NCI-H226 (cell line): ENCODE measurements at places on chromosomes 3 and 15.
A peak's percentile ranks its signal among the peaks of the same experiment; 100 is the strongest.

DNA sequence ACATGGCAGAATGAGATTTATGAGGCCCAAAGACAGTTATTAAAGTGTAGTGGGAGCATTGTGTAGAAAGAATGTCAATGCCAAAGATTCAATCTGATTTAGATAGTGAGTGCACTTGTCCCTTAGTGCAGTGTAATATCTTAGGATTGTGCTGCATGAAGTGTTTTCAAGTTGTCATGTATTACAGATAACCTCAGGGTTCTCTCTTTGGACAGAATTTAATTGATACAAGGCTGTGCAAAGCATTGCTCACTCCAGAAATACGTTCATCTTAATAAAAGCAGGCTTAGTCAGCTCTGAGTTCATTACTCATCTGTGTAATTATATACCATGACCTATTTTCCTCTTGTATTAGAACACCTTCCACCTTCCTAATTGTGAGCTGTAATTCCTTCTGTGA, 16.0 kb upstream of the GPR171 start:
- peak; percentile 80 for DNase-seq

DNA sequence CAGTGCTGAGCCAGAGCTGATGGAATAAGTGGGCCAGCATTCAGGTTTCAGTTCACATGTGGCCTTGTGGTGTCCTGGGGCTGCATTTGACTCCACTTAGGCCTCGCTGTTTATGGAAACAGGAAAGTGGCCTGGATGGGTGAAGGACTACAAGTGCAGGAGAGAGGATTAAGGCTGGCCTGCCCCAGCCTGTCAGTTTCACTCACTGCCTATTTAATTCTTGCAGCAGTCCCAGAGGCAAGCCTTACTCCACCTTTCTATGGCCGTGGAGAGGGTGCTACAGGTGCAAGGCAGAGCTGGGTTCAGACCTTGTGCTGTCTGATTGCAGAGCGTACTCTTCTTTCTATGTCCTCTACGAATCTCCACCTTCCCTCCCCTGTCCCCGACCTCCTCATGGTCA, 37.7 kb downstream of the ABHD17C start:
- no peak for DNase-seq

GRCh38 chr3:5231487-5231886, 44.0 kb downstream of the EDEM1 start:
- DNase-seq = no peak

DNA sequence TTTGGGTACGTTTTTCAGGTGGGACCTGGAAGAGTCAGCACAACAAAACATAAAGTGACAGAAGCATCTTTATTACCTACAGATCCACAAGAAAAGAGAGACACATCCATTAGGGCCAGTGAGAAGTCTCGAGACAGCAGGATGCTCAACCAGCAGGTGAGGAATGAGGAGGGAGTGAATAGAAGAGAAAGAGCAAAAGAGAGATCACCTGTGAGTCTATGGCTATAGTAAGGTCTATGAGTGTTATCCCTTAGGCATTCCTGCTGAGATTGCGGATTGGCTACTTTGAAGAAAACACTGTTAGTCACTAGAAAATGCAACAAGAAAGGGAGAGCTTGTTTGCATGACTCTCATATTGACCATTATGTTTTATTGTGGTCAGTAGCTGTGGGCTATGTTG, 1556.2 kb upstream of the GBE1 start:
- DNase-seq = no peak

- no peak for DNase-seq
Observed at GRCh38 chr3:183307749-183308148, 54.7 kb downstream of the B3GNT5 start.

DNA sequence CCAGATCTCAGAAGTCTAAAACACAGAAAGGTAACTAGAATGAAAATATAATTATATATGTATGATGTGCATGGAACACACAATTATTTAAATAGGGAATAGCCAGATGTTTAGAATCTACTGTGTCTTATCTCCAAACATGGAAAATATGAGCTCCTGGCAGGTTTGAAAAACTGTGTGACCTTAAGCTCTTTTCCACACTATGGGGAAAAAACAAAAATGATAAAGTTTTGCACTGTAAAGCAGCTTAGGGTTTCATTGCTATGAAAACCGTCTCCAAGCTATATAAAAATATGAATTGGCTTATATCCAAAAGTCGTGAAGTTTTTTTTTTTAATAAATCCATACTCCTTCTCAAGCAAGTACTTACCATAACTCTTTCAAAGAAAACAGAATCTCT, 159.8 kb downstream of the ERC2 start:
- no peak for DNase-seq

DNA sequence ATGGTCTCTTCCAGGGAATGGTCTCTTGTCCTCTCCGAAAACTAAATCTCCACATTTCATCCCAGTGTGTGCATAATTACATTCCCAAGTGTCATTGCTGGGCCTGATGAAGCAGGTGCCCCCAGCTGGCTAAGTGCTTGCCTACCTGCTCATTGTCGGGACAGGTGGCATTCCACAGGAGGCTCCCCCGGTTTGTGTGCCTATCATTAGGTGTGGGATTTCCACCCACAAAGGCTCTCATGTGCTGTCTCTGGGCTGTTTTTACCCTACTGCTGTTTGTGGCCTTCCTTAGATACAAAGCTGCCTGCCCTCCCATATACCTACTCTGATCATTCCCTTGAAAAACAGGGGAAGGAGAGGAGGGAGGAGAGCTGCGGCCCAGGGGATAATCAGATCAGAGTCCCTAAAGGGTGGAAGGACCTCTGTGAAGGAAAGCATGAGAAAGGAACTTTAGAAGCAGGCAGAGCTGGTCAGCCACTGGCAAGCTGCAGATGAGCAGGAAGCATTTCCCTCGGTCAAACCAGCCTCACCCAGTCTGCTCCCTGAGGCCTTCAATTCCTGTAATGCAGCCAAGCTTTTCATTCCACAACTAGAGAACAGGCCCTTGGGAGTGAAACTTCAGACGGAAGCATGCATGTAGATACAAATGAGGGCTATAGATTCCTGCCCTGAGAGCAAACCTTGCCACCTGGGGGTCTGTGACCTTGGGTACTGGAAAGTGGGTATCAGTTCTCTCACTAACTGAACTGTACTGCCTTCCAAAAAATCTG, 60.7 kb upstream of the HEG1 start:
- DNase-seq = peak; percentile 97

- DNase-seq = no peak
Observed at GRCh38 chr3:110459021-110459420, 612.6 kb upstream of the NECTIN3 start.

- no peak for DNase-seq
Observed at GRCh38 chr3:195769551-195769950, 42.2 kb downstream of the MUC4 start.
